ENCODE measurements at places on chromosomes 12 and 14.

DNA sequence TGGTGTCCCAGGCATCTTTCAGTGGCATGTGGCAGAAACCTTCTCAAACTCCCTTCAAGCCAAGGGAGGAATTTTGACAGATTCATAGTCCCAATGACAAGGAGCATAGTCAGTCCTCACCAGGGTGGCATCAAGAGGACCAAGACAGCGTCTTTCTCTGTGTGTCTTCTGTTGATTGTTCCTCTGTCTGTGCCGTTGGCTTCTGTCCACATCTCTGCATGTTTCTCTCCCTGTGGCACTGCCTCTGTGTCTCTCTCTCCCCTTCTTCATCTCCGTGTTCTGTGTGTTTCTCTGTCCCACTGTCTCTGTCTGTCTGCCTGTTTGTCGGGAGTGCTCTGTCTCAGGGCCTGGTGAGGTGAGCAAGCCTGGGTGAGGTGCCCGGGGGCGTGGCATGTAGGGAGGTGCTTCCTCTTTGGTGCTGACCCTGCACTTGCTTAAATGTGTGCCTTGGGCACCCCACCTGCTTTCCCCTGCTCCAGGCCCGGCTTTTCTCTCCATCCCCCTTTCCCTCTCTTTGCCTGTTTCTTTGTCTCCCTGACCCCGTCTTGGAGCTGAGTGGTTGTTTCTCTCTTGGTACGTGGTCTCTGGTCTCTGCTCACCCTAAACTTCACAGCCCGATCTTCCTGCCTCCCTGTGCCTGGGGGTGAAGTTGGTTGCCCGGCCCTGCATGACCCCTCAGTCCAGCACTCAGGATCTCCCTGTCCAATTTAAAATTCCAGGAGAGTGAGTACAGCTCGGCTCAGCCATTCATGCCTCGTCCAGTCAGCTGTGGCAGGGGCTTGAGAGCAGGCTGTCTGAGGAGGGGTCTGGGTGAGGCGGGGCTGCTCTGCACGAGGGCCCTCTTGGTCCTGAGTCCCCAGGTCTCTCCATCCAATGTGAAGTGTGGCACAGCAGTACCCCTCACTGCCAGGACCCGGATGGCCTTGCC, 28.5 kb downstream of the JDP2 start:
- no peak for DNase-seq

- no peak for DNase-seq
Observed at GRCh38 chr14:54387328-54387727, 9.5 kb upstream of the CDKN3 start.

DNA sequence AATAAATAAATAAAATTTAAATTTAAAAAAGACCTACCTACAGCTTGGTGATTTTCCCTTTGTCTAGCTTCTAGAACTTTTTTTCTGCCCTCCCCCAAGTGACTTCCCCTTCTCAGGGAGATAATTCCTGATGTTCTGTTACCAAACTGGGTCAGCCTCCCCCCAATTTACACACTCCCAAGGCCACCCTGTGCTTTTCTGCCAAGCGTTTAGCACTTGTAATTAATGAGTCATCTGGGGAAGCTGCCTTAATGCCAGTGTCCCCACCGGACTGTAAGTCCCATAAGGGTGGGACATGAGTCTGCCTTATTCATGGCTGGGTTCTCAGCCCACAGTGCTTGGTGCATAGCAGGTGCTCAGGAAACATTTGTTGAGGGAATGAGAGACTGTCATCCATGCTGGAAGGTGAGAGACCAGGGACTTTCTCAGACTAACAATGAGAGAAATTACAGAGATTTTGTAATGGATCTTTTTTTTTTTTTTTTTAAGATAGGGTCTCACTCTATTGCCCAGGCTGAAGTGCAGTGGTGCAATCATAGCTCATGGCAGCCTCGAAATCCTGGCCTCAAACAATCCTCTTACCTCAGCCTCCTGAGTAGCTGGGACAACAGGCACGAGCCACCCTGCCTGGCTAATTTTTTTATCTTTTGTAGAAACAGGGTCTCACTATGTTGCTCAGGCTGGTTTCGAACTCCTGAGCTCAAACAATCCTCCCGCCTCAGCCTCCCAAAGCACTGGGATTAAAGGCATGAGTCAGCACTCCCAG, 106.8 kb downstream of the PHETA1 start:
- DNase-seq = no peak

- peak; percentile 37 for DNase-seq
Observed at GRCh38 chr14:58712357-58712756, 74.6 kb downstream of the DACT1 start.

- DNase-seq = no peak
Observed at GRCh38 chr12:48934312-48934706, 9.0 kb upstream of the FKBP11 start.

- DNase-seq = no peak
Observed at GRCh38 chr12:84436134-84436533, 476.5 kb downstream of the SLC6A15 start.

- DNase-seq = no peak
Observed at GRCh38 chr14:69666112-69666511, 54.7 kb downstream of the SUSD6 start.

- peak; percentile 60 for DNase-seq
Observed at GRCh38 chr12:103779410-103780092, 61.5 kb downstream of the NT5DC3 start.

GRCh38 chr12:27958675-27959074, 13.9 kb downstream of the PTHLH start:
- DNase-seq = no peak

DNA sequence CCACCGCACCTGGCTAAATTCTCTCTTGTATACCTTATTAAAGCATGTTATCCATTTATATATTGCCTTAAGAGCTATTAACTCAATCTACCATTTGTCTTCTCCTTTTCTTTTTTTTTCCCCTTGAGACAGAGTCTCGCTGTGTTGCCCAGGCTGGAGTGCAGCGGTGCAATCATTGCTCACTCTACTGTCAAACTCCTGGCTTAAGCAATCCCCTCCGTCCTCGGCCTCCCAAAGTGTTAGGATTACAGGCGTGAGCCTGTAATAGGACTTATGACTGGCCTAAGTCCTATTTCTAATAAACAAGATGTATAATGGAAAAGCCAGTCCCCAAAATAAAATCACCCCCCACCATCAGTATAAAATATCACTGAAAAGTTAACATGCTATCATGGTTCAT, 14.4 kb downstream of the SNX6 start:
- DNase-seq = no peak

GRCh38 chr14:25111061-25111601, 61.2 kb upstream of the STXBP6 start:
- peak; percentile 97 for DNase-seq

DNA sequence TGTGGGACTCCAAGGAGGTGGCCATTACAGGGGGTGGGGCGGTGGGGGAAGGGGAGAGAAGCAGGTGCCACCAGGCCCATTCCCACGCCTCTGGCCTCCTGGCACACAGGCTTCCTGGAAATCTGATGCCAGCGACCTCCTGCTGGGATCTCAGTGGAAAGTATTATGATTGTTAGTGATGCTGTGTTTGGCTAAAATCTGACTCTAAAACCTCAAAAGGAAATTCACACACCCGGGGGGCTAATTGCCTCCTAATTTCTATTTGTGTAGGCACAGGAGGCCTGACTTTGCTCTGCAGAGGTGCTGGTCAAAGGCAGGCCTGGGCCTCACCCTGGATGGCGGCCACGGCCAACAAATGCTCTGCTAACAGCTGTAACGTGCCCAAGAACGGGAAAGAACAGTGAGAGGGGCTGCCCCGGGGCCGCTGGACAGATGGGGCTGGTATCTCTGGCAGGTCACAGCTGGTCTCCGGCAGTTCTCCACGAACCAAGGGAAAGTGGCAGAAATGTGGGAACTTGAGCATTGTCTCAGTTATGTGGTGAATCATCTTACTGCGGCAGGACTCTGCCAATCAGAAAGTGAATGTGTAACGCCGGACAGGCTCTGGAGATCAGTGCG, 14.3 kb downstream of the FAM181A start:
- peak; percentile 24 for DNase-seq

GRCh38 chr12:6792522-6793201, 3.3 kb downstream of the CD4 start:
- no peak for DNase-seq

DNA sequence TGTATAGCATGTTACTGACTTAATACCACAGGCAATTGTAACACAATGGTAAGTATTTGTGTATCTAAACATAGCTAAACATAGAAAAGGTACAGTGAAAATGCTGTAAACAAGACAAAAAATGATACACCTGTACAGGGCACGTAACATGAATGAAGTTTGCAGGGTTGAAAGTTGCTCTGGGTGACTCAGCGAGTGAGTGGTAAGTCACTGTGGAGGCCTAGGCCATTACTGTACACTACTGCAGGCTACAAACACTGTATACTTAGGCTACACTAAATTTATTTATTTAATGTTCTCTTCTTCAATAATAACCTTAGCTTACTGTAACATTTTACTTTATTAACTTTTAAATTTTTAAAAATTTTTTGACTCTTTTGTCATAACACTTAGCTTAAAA, 158.4 kb downstream of the IPO8 start:
- no peak for DNase-seq

DNA sequence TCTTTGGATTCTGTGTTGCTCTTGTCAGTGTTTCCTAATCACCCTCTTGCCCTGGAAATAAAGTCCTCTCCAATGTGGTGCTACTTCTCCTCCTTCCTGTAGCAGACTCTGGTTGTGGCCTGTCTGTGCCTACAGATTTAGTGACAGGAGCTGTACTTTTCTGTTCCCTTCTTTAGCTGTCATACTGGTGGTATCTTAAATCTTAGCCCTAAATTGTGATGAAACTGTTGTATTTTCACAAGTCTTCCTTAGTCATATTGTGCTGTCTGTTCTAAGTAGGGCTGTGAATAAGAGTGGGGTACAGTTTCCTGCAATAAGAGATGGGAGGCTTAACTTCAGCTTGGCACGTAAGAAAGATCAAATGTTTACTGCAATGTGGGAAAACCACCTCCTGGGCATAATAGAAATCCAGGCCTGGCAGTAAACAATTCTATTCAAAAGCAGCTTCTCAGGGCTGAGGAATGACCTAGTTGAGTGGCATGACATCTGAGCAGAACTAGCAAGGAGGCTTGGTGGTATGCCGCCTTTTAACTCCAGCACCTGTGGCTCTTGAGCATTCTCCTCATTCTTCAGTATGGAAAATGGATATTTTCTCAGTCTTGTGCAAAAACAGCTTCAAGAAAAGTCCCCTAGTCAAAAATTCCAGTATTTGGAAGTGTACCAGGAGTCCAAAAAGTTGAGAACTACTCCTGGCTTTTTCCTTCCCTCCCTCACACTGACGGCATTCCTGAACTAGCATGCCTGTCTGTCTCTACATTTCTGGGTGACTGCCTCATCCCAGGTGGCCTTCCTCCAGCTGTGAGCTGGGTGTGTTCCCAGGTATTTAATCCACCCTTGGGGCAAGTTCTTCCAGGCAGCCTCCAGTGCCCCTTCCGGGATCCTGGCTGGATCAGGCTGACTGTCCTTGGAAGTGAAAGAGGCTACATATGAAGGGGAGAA, 19.5 kb downstream of the ANO6 start:
- DNase-seq = peak; percentile 61

GRCh38 chr12:93243689-93244513, 133.8 kb upstream of the NUDT4 start:
- DNase-seq = peak; percentile 98

DNA sequence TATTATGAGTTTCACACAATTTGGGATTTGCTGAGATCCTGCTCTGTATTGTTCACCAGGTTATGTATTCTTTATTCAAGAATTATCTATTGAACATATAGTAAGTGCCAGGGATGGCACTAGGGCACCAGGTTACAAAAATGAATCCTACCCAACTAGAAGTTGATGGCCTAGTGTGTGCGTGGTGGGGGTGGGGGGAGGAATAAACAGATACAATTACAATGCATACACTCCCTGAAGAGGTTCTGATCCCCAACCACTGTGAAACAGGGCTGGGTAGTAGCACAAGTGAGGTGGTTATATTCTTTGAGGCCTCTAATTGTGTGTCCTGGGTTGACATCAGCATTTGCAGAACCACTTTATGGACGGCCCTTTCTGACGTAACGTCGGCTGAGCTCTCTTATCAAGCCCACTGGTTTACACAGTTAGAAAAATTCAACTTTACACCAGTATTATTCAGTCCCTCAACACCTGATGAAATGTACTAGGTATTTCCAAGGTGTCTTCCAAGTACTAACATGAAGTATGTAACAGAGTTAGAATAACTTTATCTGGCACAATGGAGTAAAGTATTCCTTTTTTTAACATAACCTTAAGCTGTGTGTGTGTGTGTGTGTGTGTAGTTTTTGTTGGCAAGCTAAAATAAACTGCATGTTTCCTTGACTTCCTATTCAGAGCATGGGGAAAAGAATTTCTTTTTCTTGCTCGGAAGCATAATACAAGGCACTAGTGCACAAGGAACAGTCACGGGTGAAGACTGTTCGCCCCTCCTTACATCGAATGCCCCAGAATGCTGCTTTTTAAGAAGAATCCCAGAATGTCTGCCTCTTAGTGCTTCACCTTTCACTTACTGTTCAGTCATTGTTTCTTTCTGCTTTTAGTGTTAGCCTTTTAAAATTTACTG, 8.1 kb upstream of the GLRX5 start:
- no peak for DNase-seq

DNA sequence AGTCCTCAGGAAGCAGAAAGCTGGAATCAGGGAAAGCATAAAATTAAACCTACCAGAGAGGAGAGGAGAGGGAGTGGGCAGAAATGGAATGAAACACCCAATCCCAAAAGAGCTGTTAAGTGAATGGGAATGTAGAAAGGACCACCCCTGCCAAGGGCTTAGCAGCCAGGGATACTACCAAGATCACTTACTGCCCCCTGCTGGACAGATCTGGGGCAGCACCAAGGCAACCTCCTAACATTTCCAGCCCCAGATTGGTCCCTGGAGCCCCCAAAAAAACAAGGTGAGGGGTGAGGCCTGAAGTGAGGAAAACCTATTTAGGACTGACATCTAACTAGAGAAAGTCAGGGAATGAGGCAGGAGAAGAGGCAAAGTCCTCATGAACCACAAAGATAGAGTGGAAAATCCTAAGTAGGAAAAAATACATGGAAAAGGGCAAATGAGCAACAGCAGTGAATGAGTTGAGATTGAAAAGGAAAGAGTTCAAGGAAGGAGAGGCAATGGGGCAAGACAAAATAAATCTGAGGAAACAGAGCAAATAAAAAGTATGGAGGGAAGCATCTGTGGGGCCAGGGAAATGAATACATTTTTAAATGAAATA, 11.2 kb upstream of the FKBP11 start:
- DNase-seq = peak; percentile 76

DNA sequence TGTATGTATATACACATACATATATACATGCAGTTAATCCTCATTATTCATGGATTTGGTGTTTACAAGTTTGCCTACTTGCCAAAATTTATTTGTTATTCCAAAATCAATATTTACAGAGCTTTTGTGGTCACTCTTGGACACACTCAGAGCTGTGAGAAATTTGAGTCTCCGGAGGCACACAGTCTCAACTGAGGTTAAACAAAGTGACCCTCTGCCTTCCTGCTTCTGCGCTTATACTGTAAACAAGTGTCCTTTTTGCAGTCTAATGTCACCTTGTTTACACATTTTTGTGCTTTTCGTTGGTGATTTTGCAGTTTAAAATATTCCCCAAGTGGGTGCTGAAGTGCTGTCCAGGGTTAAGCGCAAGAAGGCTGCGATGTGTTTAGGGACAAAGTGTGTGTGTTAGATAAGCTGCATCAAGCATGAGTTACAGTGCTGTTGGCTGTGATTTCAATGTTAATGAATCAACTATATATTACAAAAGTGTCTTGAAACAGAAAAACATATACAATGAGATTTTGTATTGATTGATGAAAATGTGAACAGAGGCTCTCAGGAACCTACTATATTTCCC, 13.1 kb upstream of the LTA4H start:
- peak; percentile 31 for DNase-seq

Data from fibroblast of villous mesenchyme (primary cell).